Esophagus mucosa (tissue), 1 donor: ENCODE measurements at places on chromosomes 7 and 10. TPM values are rescaled to one million over a fixed set of nuclear protein-coding genes. Genes with fewer than 3 reads are reported as not detected.
A peak's percentile ranks its signal among the peaks of the same experiment; 100 is the strongest.

GRCh38 chr7:106402898-106403297, 118.1 kb upstream of the NAMPT start:
- ATAC-seq: peak; percentile 23

- ATAC-seq: peak; percentile 34
These were observed 147.1 kb downstream of the RGS10 start for GRCh38 chr10:119395280-119396007.

- no peak for ATAC-seq
These were observed 14.3 kb upstream of the PRKAG2 start for GRCh38 chr7:151891182-151891581.

DNA sequence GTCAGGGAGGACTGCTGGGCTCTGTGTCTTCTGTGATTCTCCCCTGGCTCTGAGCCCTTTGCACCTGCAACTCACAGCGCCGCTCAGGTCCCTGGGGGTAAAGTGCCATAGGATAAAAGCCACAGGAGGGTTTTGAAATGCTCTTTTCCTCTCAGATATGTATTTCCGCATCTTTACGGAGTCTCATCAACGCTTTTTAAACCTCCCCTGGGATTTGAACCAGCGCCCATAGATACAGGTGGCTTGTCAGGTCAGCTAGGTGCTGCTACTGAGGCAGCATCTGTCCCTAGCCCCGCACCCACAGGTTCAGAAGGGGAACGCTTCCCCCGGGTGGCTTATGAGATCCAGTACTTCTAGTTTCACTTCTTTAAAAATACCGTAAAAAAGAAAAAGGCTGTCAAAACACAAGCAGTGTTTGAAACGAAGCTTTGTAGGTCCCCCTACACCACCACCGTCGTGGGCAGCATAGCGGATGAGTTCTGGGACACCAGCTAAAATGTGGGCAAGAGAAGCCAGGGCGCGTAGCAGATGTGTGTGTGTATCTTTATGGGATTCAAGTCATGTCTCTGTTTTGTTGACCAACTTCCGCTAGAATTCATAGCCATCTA, 173.5 kb downstream of the CUX1 start:
- ATAC-seq: no peak

DNA sequence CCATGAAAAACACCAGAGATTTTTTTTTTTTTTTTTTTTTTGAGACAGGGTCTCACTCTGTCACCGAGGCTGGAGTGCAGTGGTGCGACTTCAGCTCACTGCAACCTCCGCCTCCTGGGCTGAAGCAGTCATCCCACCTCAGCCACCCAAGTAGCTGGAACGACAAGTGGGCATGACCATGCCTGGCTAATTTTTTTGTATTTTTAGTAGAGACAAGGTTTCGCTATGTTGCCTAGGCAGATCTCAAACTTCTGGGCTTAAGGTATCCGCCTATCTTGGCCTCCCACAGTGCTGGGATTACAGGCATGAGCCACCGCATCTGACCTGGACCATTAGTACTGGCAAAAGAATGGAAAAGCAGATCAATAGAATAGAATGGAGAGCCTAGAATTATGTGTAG, 59.0 kb upstream of the LRRN3 start:
- ATAC-seq: no peak

DNA sequence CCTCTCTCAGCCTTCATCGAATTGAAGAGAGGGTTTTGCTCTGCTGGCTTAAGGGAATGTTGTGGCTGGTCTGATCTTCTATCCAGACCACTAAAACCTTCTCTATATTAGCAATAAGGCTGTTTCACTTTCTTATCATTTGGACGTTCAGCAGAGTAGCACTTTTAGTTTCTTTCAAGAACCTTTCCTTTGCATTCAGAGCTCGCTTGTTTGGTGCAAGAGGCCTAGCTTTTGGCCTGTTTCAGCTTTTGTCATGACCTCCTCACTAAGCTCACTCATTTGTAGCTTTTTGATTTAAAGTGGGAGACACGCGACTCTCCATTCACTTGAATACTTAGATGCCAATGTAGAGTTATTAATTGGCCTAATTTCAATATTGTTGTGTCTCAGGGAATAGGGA, 3.9 kb downstream of the MPP7 start:
- no peak for ATAC-seq

- ATAC-seq: no peak
These were observed 6.3 kb downstream of the WNT16 start for GRCh38 chr7:121334875-121335648.

DNA sequence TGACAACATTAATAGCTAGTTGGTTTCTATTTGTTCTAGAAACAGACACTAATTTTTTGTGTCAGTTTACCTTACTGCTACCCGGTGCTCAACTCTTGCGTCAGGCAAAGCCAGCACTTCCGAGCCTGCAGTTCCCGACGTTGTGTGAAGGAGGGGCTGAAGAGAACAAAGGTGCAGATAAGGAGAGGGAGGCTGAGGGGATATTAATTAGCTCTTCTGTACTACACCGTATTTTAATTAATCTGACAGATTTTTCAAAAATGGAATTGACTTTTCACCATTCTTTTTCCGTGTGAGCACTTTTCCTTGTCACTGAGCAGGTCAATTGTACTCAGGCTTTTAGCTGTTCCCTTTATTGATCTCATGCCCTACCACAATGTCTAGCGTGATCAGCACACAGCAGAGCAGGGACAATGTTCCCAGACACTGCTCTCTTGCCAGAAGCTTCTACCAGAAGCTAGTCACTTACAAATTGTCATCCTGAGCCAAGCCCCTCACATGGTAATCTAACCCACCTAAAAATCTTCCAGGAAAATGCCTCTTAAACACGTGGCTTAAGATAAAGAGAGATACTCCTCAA, 650.5 kb upstream of the MKI67 start:
- ATAC-seq: no peak

GRCh38 chr10:124728071-124728829, 15.9 kb downstream of the FAM53B start:
- ATAC-seq: peak; percentile 19

GRCh38 chr7:43332193-43332796, 219.8 kb downstream of the HECW1 start:
- no peak for ATAC-seq

DNA sequence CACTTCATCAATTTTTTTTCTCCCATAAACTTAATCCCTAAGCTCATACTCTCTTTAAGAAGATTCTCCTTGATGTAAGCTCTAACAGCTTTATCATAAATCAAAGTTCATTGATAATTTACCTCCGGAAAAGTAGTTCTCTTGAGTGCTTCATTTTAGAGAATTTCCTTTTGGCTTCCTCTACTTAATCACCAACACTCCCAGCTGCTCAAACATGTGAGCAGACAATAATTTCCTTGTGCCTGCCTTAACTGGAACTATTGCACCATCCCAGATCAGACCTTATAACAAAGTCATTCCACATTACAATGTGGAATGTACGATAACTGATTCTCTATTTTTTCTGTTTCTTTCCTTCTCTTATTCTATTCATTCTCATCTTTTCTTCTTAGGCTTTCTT, 5.9 kb downstream of the FEZF1 start:
- ATAC-seq: peak; percentile 67

GRCh38 chr7:107874605-107875446, 16.2 kb upstream of the DLD start:
- peak; percentile 82 for ATAC-seq

DNA sequence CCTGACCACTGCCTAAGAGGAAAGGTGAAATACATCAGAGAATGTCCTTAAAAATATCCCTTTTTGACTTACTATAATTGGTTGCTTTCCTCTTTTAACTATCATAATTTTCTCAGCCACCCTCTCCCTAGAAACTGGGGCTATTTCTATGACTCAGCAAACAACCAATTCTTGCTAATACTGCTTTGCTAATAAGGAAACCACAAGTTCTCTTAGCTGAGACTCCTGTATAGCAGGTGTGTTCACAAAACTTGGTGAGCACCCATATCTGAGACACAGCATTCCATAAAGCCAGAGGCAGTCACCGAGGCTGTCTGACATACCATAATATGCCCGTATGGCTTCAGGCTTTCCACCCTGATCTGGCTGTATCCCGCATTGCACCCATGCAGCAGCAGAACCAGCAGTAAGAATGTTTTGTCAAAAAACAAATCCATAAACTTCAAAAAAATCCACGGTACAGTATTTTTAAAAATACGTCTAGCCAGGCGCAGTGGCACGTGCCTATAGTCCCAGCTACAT, 191.7 kb upstream of the C7orf33 start:
- ATAC-seq: peak; percentile 68

DNA sequence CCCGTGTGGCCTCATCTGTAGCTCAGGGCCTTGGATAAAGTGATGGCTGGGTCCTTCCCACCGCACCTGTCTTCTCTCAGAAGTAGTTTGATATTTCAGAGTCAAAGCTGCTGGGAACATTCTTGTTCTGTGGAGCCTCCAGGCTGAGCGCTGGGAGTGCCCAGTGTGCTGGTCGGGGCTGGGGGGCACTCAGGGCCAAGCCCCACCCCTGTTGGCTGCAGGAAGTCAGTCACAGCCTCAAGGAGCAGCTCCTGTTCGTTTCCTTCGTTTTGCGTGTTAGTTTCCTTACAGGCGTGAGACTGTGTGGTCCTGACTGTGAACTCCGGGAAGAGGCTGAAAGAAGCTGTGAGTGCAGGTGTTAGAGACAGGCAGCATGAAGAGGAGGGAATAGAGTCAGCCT, 33.2 kb downstream of the POR start:
- no peak for ATAC-seq

DNA sequence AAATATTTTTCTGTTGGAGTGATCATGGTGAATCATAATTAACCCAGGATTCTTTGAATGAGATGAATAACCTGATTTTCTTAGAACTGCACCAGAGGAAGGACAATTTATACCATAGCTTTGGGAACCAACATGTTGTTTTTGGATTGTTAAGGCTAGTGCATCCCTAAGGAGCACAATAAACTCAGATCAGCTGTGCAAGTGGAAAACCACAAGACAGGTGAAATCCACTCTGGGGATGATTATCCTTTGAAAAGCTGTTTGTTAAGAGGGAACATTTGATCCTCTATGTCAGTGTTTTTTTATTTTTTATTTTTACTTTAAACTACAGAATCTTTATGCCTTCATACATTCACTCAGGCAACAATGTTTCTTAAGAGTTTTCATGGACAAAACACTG, 232.1 kb upstream of the PCLO start:
- no peak for ATAC-seq

- ATAC-seq: no peak
These were observed 173.2 kb downstream of the BUB3 start for GRCh38 chr10:123327450-123327849.

DNA sequence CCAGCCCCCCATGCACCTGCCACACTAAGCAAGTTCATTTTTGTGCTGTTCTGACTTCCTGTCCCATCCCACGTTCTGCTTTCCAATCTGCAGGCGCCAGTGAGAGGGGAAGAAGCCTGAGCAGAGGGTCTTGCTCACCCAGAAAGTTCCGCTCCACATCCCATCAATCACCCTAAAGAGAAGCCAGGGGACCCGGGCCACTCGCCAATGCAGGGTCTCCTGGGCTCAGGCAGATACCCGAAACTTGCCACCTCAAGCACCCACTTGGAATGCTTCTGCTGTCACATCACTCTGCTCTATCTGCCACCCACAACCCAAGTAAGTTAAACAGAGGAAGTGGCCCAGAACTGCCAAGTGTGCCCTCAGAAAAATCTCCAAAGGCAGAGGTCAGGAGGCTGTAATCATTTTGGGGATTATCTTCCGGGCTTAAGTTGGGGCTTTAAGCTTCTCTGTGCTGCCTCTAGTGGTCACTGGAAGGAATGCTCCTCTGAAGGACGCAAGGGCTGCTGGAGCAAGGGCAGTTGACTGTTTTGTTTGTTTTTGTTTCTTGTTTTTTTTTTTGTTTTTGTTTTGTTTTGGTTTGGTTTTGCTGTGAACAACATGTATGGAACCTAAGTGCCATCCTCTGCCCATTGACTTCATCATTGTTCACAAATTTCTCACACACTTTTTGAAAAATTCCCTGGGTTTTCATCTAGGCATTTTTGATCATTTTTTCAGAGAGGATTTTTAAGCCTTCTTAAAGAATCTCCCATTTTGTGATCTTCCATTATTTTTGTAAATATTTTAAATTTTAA, 25.5 kb downstream of the PRR15 start:
- ATAC-seq: peak; percentile 49

- no peak for ATAC-seq
These were observed 957.0 kb upstream of the LRRTM3 start for GRCh38 chr10:65968871-65969270.

DNA sequence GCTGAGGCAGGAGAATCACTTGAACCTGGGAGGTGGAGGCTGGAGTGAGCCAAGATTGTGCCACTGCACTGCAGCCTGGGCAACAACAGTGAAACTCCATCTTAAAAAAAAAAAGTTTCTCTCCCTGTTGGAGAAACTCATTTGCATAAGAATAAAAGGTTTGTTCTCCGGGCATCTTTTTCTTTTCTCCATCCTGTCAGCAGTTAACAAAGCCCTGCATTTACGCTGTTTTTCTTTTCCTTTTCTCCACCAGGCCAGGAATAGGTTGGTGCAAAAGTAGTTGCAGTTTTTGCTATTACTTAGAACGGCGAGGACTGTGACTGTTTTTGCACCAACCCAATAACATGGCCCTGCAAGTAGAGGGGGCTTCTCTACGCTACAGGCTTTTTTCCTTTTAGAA, 9.5 kb upstream of the URGCP start:
- ATAC-seq: no peak

GRCh38 chr7:107746006-107746405, 2.1 kb downstream of the CBLL1 start:
- ATAC-seq: no peak

- no peak for ATAC-seq
These were observed 5.3 kb upstream of the EBF3 start for GRCh38 chr10:129969184-129969910.

DNA sequence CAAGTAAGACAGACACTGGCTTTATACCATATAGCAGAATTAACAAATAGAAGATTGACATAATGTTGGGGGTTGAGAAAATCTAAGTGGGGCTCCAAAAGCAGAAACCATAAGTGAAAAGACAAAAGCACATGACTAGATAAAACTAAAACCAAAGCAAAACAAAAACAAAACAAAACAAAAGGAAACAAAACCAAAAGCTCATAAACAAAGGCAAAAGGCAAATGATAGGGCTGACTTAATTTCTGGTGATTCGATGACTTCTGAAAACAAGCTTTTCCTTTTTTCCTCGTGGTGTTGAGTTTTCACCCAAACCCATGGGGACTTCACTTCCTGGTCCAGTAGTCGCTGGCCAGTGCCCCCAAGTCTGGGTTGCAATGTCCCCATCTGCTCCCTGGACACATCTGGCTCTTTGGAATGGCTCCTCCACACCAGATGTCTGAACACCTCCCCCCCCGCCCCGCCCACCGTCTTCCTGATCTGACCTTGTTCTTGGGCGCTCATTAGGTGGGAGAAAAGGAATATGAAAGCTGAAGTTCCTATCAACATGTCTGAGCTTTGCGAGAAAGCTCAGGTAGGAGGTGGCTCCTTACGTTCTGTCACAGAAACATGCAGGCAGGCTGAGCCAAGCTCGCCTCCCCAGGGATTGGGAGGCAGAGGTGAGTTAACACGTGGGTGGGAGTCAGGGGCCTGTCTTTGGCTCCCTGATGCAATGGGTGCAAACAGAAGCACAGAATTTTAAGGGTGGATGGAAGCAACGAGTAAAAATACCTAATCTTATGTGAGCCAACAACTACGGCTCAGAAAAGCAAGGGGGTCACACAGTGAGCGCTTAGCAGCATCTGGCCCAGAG, 121.0 kb downstream of the NEURL1 start:
- ATAC-seq: no peak

GRCh38 chr10:28503114-28503513, 29.8 kb upstream of the WAC start:
- ATAC-seq: peak; percentile 54

Gene ANKIB1
- total RNA-seq: 26.1 TPM

Gene ADAP1
- 5.7 TPM for total RNA-seq

Gene CALHM1
- 0.04 TPM for total RNA-seq

Gene CPA2
- total RNA-seq: not detected

Gene CROT
- total RNA-seq: 18.1 TPM

Gene CXCL12
- total RNA-seq: 14.0 TPM

Gene SPDYE2
- not detected for total RNA-seq

Gene VSTM2A
- not detected for total RNA-seq
